ENCODE measurements at places on chromosomes 7 and 10.

DNA sequence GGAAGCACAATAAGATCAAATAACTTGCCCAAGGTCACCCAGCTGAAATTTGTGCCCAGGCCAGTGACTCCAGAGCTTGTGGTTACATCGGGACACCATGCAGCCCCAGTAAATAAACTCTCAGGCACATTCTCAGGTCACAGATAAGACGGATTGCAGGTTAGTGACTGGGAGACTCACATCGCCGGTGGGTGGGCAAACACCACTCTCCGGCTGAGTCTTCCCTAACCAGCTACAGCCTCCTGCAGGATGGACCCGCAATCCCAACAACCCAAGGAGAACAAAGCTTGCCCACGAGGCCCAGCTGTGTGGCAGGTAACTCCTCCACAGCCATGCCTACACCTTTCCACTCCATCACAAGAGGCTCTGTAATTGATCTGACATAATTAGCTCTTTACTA, 81.7 kb upstream of the EFCAB10 start:
- DNase-seq, result no peak

DNA sequence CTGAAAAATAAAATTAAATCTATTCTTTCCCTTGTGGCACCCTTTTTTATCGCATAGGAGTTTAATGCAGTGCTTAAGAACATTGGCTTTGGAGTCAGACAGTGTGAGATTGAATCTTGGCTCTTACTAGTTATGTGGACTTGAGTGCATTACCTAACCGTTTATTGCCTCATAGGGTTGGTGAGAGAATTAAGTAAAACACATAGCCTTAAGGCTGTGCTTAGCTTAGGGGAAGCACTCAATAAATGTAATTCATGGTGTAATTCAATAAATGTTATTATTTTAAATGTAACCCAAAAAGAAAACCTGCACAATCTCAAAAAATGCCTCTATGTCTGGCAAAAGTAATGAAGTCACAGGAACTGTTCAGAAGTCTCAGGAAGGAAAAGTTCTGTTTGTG, 2.7 kb downstream of the STK17A start:
- no peak for DNase-seq

DNA sequence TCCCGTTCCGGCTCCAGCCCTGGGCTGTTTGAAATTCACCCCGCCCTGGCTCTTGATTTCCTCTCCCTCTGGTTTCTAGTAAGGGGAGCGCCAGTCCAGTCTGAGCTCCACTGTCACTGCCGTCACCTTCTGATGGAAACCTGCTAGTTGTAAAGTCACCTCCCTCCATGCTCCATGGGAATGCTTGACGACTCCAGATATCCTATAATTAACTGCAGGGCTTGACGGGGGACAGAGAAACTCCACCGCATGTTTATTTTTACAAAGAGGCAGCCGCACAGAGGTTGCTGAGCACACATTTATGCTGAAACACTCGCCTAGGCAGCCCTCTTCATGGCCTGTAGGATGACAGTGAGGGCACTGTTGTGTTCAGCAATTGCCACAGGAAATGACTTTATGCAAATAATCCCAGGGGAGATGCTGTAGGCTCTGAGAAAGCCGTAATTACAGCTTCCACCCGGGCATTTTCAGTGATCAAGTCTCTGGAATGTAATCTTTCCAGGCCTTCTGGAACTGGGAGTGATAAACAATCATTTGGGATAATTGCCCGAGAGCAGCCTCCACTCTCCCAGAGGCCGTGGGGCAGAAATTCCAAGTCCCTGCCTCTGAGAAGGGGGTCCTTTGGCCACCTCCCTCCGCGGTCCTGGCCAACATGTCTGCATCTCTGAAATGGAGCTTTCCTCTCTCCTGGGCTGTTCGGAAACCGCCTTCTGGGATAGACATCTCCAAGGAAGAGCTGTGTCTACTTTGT, 300.5 kb downstream of the KLF6 start:
- no peak for DNase-seq

DNA sequence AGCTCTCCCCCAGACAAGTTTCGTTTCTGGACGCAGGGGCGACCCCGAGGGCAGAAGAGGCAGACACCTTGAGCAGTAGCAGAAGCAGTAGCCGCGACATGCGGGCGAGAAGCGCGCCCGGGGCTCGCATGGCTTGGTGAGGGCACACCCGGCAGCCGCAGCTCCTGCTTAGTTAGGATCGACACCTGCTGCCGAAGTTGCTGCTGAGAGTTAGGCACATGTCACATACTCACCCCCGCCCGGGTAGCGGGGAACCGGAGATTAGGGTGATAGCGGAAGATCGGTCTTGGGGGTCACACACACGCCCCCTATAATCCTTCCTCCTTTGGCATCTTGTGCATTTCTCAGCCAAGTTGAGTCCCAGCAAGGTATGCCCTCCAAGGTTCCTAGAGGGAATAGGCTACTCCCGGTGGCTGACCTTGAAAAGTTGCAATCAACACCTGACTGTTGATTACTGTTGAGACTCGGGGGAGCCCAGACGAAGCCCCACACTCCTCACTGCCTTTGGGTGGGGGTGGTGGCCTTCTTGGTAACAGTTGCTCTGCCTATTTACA, 668 bp downstream of the GPR37 start:
- no peak for DNase-seq

- DNase-seq, result no peak
These were observed 64.5 kb downstream of the TMEM209 start for GRCh38 chr7:130140551-130141160.

- DNase-seq, result no peak
These were observed 176.3 kb upstream of the SLC26A5 start for GRCh38 chr7:103622274-103622673.

GRCh38 chr10:68074031-68074774, 880 bp downstream of the HERC4 start:
- peak; percentile 34 for DNase-seq

GRCh38 chr10:12418000-12418399, 68.7 kb downstream of the CAMK1D start:
- no peak for DNase-seq

Data from mucosa of gallbladder (tissue), 1 donor.